ENCODE measurements at places on chromosomes 6 and 20.

DNA sequence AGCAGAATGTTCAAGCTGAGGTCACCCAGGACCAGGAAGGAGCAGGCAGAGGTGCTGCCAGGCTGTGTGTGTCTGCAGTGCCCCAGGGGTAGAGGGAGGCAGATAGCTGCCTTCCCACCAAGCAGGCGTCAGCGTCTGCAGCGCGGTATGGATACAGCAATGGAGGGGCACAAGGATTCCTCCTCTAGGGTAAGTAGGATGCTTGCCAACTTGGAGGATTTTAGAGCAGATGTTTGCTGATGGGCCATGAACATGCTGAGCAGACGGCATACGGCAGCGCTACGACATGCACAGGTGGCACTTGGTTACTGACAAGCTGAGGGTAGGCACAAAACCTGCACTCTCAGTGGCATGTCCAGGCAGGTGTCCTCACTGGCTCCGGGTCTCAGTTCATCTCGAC is 48.1 kb downstream of the PSMG4 start:
- no peak for DNase-seq

- no peak for DNase-seq
Measured at GRCh38 chr6:41720783-41721182, 14.6 kb downstream of the TFEB start.

DNA sequence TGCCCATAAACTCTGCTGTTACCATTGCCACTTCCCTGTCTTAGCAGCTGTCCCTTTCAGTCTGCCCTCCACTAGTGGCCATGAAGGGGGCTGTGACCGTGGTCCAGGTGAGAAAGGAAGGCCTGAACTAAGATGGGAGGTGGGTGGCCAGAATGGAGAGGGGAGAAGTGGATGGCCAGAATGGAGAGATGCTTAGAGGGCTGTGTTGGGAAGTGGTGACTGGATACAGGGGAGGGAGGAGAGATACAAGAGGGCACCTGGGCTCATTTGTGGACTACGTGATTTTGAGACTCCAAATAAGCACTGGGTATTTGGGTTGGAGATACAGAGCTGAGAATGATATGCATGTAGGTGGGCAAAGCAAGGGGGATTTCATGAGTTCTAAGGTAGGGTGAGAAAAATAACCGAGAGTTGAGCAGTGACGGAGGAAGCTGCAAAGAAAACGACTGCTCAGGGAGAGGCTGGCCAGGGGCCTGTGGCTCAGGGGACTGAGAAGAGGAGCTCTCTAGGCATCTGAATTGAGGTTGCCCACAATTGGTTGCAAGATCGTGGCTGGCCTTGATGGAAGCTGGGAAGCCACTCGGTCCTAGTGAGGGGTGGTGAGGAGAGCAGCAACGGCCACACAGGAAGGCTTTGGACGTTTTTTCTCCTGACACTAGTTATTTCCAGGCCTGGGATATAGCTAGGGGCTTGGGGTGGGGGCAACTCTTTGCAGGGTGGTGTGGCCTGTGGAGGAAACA is 36.9 kb downstream of the PANK2 start:
- no peak for DNase-seq

- DNase-seq: no peak
Measured at GRCh38 chr6:111899531-111899930, 26.3 kb upstream of the FYN start.

- DNase-seq: no peak
Measured at GRCh38 chr20:5065166-5065878, 54.4 kb downstream of the PCNA start.

DNA sequence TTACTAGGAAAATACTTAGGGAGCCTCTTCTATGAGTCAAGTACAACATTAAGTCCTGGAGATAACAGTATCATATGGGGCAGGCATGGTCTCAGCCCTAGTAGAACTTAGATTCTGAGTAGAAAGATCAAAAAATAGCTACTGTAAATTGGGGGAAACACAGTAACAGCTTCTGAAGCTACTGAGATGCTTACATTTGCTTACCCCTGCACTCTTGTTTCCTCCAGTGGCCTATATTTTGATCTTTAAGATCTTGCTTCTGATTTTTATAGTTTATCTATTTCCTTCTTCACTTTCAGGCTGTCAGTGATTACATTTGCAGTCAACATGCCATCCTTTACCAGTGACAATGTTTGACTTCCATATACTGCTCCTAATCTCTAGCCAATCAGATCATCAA is 35.3 kb downstream of the HIVEP2 start:
- no peak for DNase-seq

DNA sequence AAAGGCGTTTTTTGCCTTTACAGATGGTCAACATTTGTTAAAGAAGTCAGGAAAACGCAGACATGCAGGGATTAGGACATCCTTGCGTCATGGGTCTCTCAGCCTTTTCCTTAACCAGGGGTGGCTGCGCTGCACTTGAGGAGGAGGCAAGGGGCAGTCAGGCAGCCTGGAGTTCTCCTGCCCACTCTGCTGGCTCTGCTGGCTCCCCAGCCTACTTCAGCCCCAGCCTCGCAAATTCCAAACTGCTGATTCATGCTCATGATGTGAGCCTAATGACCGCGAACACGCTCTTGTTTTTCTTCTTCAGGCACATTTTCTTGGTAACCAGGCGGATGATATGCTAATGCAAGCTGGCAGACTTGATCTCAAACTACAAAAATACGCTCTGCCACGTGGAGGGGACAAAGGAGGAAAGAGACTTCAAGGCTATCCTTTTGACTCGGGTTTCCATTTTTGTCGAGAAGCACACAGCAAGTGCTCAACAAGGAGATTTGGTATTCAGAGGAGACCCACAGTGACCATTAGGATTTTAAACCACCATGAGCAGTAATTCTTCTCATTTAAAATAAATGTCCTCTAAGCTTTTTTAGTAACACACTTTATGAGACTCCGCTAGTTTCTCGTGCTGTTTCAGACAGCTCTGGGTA is 290.3 kb upstream of the STXBP5 start:
- peak; percentile 37 for DNase-seq

DNA sequence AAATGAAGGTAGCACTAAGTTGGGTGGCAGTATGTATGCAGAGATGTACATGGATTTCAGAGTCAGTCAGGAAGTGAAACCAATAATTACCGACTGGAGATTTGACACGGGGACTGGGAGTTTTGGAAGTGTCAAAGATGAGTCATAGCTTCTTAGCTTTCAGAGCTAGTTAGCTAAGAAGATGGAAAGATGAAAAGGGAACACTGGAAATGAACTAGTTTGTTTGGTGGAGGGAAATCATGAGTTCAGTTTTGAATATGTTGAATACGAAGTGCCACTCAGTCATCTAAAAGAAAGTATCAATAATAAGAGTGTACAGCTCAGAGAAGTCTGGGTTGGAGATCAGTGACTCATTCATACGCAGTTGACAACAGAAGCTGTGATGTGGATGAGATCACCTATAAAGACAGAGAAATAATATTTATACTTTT is 7.5 kb downstream of the ESF1 start:
- no peak for DNase-seq

DNA sequence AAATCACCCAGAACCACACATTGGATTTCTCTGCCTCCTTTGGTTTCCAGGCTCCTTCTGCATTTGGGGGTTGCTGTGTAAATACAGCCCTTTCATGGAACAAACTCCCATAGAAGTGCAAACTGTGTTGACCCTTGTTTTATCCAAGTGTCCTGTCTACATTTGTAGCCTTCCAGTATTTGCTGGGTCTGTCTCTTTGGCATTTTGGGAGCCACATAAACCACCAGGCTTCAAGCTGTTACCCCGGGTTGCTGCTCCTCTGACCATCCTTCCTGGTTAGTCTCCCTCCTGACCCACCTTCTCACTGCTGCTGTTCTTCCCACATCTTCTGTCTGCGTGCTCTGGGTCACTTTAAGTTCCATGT is 7.6 kb upstream of the MTHFD1L start:
- DNase-seq: no peak

GRCh38 chr6:33709605-33710295 is 1.8 kb downstream of the UQCC2 start:
- no peak for DNase-seq

- no peak for DNase-seq
Measured at GRCh38 chr6:51495610-51496396, 591.6 kb downstream of the PKHD1 start.

- DNase-seq: no peak
Measured at GRCh38 chr20:34150306-34151000, 38.4 kb upstream of the EIF2S2 start.

- DNase-seq: no peak
Measured at GRCh38 chr6:158377860-158378259, 65.6 kb downstream of the TULP4 start.

DNA sequence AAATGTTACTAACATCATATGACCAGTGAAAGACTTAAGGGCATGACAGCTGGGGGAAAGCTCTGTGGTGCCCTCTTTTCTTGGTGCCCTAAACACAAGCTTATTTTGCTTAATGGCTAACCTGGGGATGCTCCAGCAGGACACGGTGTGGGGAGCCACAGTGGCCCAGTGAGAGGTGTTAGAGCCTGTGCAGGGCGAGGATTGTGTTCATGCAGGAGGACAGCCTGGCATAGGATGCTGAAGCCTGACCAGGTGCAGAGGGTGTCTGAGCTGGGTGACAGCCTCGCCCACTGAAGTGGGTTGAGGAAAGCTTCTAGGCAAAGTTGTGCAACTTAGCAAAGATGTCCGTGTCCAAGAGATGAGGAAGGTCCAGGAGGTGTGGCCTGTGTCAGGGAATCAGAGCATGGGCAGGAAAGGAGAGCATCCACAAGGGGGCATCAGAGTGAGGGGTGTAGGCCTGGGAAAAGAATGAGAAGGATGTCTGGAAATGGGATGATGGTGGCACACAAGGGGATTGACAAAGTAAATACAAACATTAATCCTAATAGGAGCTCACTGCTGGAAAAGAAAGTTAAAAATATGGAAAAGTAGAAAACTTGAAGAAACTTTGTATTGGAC is 33.9 kb downstream of the SLC17A4 start:
- no peak for DNase-seq

DNA sequence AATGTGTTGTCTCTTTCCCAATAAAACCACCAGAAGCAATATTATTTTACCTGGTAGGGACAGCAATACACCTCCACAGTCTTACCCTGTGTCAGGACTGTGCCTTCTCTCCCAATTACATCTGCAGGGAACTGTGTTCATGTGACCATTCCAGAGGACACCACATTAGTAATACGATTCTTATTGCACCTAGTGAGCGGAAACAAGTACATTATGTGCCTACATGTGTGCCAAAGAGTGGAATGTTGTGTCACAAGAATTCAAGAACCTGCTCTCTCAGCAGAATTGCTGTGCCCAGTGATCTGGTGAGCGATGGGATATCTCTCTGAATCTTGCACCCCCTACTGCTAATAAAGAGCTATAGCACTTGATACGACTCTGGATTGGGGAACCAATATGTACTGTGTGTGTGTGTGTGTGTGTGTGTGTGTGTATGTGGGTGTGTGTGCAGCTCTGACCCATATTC is 57.4 kb upstream of the FOXC1 start:
- DNase-seq: no peak

- DNase-seq: no peak
Measured at GRCh38 chr6:87100216-87100615, 5.3 kb upstream of the CGA start.

DNA sequence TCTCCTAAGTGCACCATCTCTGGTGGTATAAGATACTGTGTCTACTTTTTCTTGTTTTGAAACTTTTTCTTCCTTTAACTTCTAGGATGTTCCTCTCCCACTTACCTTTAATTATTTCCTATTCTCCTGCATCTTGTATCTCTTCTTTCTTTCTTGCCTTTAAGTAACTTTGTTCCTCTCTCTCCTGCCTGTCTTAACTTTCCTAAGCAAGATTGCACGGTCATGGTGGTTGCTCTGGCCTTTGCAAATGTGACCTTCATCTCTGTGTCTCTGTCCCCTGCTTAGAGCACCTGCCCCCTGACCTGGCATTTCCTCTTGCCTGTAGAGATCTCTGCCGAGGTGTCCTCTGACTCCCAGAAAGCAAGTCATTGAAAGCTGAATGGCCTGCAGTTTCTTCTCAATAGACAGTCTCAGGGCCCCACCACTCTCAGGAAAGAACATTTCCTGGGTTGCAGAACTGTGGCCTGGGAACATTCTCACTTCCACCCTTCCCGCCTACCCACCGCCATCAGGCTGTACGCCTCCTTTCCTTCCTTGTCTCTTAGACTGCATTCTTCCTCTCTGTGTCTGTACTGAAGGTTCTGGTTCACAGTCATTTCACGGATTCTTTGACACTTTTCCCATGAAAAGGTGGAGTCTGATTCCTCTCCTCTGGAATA is 12.8 kb downstream of the ZDHHC14 start:
- DNase-seq: no peak

DNA sequence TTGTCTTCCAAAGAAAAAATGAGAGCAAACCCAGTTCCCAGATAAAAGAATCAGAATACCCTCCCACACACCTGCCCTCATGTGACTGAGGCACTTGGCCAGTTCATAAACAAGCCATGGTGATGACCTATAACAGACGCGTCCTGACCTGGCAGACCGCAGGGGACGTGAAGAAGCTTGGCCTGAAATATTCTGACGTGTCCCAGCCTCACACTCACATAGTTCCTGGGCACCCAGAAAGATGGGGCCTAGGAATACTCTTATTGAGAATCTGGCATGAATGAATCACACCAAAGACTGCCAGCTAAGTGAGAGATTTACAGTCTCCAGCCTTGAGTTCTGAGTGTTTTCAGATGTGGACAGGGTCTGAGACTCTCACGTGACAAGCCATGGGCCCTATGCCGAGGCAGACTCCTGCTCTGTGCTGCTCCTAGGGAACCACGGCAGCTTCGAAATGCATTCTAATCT is 17.2 kb upstream of the MAP3K4 start:
- DNase-seq: no peak

GRCh38 chr6:137058037-137058436 is 13.3 kb upstream of the IL20RA start:
- DNase-seq: no peak

- no peak for DNase-seq
Measured at GRCh38 chr6:148881593-148882311, 134.9 kb downstream of the UST start.
